ENCODE measurements at places on chromosomes 2 and 18.

GRCh38 chr2:178401994-178402437 lies 49.0 kb downstream of the PRKRA start:
- DNase-seq = no peak

- DNase-seq = no peak
Observed at GRCh38 chr2:12935222-12935621, 218.5 kb downstream of the TRIB2 start.

- no peak for DNase-seq
Observed at GRCh38 chr2:119408221-119408619, 23.4 kb upstream of the TMEM37 start.

DNA sequence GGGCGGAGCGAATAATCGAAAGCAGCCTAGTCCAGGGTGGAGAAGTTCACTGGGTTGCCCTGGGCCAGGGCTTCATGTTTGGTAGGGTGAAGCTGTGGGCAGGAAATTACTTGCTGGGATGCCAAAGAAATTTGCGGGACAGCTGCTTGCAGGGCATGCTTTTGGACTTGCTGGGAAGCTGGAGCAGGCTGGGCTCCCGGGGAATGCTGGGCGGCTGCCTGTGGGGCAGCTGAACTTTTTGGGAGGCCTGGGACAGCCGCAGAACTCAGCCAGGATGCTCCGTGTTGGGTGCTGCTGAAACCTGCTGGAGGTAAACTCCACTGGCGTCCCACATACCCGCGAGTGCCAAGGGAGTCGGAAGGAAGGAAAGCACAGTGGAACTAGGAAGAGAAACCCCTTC lies 31.9 kb downstream of the ASB1 start:
- DNase-seq = no peak

DNA sequence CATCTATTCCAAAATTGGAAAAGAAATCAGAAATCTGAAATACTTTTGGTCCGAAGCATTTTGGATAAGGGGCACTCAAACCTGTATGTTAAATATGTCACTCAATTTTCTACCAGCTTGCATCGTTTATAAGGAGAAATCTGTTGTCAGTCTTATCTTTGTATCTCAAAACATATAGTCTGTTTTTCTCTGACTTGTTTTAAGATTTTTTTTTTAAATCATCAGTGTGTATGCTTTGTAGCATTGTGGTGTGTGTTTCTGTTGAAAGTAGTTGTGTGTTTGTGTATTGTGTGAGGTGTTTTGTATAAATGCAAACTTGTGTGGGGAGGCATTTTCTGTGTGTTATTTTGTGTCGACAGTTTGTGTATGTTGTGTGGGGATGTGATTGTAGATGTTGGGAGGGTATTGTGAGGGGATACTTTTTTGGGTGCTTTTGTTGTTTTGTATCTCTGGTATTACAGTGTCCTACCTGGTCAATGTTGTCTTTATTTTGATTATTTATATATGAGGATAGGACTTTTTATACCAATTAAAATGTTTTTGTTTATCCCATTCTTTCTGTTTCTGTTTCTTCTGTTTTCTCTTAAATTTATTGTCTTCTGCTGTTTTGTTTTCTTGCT lies 30.9 kb downstream of the SMCHD1 start:
- no peak for DNase-seq

DNA sequence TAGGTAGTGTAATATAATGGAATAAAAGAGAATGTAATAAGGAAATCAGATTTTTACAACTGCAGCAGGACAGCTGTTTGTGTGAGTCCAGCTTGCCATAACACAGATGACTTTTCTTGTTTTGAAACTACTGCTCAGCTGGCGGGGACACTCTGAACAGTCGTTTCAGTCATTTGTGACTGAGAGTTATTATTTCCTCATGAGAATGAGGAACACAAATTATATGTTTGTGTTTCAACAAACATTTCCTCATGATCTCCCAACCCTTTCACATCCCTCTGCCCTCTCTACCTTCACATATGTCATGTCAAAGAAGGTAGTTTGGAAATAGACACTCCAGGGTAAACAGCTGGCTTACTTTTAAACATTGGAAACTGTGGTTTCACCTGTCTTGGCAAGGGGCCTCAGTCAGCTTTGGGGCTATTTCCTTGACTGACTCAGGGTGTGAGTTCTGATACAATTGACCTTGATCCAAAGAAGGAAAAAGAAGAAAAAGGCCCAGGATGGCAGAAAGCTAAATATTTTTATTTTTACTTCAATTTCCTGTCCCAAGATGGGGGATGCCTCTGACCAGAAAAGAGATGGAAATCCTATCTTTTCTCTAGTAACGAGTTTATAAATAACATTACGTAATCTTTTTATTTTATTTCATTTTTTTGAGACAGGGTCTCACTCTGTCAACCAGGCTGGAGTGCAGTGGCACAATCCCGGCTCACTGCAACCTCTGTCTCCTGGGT lies 593 bp downstream of the SP140L start:
- DNase-seq = no peak

DNA sequence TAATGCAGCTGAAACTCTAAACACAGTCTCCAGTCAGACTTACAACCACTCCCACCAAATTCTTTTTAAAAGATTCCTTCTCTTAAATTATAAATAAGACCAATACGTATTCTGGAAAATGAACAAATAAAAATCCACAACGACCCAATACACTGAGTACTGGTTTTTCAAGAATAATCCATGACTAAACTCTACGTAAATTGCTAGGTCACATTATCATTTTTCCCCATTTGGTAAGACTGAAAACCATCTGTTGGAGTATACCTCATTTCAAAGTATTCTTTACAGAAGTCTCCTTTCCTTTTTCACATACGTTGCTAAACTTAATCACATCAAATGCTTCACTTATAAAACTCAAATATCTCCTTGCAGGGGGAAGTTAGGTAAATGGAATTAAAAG lies 6.0 kb downstream of the ZNF516 start:
- DNase-seq = no peak

- DNase-seq = no peak
Observed at GRCh38 chr2:75047189-75047991, 88.9 kb downstream of the POLE4 start.

GRCh38 chr2:135818937-135819610 lies 17.9 kb downstream of the LCT start:
- no peak for DNase-seq

GRCh38 chr18:35041815-35042387 lies 688 bp downstream of the MAPRE2 start:
- DNase-seq = no peak

GRCh38 chr2:29080886-29081743 lies 6.8 kb upstream of the PCARE start:
- no peak for DNase-seq

GRCh38 chr2:134431838-134432434 lies 178.1 kb downstream of the MGAT5 start:
- no peak for DNase-seq

- no peak for DNase-seq
Observed at GRCh38 chr2:37775908-37776250, 104.4 kb upstream of the CDC42EP3 start.

- DNase-seq = no peak
Observed at GRCh38 chr2:29910465-29910864, 10.9 kb downstream of the ALK start.
